ENCODE measurements at places on chromosomes 2 and 18.

DNA sequence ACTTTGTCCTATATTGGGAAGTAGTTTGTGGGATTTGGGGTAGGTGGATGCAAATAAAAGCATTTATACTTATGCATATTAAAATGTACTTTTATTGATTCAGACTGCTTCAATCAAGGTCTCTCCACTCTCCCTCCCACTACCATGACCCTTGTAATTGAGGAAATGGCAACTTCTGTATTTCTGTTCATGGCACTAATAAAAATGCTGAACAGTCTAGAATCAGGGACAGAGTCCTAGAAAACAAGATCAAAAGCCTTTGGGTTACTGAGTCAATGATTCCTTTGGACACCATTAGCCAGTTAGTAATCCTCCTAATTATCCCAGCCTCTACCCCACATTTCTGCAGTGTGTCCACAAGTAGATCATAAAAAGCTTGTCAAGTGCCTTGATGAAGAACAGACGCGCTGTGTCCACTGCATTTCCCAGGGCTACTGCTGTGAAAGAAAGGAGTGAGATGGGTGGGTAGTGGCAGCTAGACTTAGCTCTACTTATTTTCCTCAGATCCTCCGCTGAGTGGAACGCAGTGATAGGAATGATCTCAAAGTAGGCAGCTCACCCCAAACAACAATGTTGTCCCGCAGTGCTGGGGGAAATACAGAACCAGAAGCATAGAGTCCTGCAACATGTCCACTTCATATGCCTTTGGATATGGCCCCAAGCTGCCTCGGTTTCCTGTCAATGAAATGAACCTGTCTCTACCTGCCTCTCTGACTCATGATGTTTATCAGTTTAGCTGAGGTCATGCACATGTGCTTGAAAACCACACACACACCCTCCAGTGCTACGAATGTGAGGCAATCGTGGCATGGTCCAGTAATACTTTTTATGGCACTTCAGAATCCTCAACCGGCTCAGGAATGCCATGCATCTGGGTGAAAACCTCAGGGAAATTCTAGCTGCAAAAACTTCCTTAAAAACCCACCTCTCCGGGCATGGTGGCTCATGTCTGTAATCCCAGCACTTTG, 115.5 kb downstream of the COL6A3 start:
- no peak for DNase-seq

- no peak for DNase-seq
Observed at GRCh38 chr2:98868548-98869271, 67.3 kb downstream of the CRACDL start.

GRCh38 chr2:109387221-109387735, 226.5 kb downstream of the SEPTIN10 start:
- DNase-seq = no peak

DNA sequence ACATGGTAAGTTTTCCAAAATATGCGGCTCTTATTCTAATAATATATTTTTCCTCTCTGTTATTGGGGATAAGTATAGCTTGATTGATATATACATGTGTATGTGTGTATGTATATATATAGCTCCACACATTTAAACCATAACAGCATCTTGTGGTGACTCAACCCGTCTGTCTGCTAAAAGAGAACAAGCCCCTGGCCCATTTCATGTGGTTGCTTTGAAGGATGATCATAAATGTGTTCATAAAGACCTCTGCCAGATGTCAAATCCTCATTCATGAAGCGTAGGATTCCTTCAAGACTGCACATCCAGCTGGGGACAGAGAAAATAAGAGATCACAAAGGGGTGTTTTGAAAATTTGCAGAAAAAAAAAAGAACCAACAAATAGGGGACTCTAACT, 79.3 kb downstream of the RHOB start:
- DNase-seq = no peak

GRCh38 chr2:169361706-169362117, 622 bp downstream of the LRP2 start:
- peak; percentile 28 for DNase-seq

- DNase-seq = no peak
Observed at GRCh38 chr2:154537843-154538450, 160.5 kb upstream of the KCNJ3 start.

DNA sequence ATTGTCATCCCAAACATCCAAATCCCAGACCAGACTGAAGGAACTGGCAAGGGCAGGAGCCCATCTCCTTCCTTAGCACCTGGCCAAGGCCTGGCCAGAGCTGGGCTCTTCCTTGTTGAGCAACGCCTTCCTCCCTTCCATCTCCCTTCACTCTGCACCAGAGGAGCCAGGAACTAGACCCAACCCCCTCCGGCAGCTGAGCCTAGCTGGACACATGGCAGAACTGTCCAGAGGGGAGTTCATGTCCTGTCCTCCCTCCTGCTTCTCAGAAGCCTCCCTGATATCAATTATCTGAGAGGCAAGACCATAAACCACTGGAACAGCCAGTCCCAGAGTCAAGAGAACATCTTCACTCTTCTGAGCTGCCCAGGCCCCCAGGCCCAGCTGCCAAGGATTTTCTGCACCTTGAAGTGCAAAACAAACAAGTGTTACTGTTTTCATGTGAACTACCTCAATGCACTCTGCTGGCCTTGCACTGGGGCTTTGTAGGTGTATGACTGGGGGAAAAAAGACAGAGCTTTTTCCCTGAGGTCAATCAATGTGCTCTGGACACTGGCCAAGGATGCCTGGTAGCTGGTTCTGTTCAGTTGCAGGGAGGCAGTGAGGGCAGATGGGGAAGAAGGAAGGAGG, 107.6 kb upstream of the MSH6 start:
- DNase-seq = no peak

DNA sequence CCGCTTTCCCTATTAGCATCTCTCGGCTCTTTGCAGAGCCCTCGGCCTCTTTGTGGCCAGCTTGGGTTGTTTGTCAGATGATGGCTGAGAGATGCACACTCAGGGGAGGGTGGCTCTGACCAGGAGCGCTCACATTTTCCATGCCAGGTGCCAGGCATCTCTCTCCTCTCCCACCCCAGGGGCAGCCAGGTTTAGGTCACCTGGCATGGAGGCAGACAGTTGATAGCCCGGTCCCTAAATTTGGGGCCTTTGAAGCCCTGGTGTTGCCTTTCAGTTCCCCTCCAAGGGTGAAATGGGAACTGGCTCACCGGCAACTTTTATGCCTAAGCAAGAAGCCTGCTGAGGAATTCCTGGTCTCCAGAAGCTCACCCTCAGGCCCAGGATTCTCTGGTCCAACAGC, 19.1 kb downstream of the LBH start:
- no peak for DNase-seq

GRCh38 chr18:46385124-46385523, 271.9 kb downstream of the LOXHD1 start:
- no peak for DNase-seq

- no peak for DNase-seq
Observed at GRCh38 chr2:216922175-216922780, 62.4 kb upstream of the TNP1 start.

DNA sequence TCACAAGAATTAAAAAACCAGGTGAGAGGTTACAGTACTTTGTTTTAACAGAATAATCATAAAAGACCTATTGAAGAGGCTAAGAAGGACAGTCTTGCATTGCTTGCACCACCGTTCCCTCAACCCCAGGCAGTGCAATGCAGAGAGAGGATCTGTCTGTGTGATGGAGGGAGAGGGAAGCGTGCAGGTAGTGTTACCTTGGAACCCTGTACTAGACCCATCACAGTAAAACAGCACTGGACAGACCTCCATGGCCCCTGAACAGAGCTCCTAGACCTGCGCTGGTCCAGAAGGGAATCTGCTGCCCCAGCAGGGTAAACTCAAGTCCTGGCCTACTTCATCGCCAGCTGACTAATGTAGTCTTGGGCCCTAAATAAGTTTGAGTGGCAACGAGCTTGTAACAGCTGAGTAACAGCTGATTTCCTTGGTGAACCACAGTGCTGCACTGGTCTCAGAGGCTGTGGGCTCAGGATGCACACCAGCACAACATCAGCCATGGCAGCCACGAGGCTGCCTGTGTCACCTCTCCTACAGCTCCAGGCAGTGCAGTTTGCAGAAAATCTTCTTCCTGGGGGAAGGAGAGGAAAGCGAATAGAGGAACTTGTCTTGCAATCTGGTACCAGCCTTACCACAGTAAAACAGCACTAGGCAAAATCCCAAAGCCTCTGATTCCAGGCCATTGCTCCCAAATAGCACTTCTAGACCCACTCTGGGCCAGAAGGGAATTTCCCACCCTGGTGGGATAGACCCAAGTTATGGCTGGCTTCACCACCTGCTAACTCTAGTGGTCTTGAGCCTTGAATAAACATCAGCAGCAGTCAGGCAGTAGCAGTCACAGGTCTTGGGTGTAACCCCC, 417.2 kb downstream of the CDH7 start:
- no peak for DNase-seq

GRCh38 chr2:85790499-85791188, 36.9 kb downstream of the ATOH8 start:
- no peak for DNase-seq

DNA sequence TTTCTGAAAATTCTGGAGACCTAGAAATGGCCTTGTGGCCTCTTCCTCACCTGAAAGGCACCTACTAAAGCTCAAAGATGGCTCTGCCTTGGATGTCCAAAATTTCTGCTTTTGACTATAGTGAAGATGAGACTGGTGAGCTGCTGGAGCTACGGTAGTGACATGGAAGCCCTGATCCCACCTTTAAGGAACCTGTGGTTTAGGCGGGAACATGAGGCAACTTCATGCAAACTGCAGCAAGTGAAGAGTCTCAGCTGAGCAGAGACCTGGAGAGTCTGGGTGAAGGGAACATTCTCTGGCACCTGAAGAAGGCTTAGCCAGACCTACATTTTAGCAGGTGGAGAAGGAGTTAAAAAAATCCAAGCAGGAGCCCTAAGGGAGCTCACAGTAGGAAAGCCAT, 40.0 kb downstream of the GORASP2 start:
- no peak for DNase-seq

DNA sequence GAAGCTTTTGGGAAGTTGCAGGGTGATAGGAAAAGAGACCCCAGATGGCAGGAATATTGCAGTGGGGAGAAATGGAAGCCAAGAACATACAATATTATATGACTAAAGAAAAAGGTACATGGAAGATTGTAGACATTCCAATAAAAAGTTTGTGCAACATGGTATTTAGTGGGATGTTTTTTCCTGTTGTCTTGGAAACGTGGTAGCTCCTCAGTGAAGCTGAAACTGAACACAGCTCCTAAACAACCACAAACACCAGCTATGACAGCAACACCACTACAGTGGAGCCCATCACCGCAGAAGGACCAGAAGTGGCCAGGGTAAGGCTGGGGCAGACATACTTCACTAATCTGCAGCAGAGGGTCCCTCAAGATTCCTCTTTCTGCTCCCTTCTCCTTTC, 246.8 kb downstream of the CDH20 start:
- DNase-seq = no peak

DNA sequence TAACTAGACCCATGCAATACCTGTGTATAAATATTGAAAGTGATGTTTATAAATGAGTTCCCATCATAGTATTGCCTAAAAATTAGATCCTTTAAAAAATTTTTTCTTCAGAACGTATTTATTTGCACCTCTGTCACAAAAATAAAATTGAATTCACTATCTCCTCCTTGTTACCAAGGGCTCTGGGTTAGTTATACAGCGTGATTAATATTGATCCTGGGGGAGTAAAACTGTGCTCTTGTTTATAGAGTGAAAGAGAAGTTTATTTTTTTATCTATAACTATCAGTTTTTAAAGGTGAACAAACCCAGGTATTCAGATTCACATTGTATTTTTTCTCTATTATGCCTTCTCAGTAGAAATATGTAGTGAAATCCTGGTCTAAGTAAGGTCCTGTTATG, 458.5 kb downstream of the CPS1 start:
- no peak for DNase-seq

DNA sequence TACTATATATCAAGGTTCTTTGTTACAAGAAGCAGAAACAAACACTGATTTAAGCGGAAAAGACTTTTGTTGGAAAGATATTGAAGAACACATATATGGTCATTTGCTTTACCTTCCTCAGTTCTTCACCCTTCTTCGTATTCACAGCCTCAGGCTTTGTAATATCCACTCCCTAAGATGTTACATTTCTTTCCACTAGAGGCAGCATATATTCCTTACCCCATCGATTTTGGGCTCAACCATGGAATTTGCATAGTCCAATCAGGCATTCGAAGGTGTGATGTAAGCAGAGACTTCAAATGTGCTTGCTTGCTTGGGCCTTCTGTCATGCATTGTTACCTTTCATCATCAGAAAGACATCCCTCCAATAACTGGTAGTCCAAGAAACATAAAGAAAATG, 287.4 kb downstream of the PID1 start:
- DNase-seq = no peak

- peak; percentile 12 for DNase-seq
Observed at GRCh38 chr2:212535996-212536816, 2.4 kb downstream of the ERBB4 start.

DNA sequence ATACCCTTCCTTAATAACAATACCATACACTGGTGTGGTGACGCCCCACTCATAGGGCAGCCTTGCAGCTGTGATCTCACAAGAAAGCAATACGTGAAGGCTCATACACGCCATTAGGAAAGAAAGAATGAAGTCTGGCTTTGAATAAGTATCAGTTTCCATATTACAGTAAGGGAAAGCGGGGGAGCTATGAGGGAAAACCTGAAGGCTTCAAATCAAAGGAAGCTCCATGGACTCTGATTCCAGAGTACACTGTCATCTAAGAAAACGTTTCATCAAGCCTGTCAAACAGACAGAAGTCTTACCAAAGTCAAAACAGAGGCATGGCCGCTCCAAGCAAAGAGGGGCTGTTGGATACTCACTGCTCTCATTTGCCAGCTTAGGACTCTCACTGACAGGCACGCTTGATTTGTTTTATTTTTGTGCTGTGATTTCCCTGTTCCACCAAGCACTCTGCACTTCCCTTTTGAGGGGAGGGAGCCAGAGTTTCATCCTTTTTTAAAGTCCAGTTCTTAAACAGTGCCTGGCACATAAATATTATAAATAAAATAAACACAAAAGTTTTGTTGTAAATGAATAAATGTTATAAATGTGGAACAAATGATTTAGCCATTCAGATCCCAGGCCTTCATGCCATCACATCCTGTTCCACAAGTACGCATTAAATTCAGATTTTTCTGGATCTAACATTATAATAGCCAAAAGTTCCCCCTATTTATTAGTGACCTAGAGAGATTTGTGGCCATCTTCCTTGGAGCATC, 221.2 kb downstream of the PIEZO2 start:
- DNase-seq = no peak

DNA sequence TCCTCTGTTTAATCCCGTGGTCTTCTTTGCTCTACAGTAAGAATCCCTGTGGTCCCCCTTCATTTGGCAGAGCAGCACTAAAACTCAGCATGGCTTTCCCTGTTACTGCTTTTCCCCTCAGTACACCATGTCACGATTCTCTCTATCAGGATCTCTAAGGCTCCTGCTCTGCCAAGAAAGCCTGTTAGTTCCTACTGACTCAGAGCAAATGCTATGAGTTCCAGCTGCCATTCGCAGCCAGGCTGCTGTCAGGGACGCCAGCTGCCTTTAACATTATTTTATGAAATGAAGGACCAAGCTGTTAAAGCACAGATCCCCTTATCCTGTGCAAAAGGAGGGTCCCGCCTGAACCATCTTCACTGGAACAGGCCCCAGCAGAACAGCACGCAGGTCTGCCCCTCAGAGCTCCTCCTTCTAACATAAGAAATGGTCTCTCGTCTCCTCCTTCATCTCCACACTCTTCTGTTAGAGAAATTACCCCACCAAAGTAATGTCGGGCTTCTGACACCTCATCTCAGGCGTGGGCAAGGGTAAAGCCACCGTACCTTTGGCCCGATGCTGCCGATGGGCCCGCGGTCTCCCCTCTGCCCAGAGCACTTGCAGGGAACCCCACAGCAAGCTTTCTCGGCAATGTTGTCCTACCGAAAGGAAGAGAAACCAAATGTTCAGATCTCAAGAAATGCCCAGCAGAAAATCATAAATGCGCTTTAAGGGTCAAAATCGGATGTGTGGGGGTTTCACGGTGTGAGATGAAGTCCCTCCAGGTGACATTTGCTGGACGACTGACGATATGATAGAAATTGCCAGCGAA, 52.6 kb downstream of the COL6A3 start:
- DNase-seq = no peak
